ENCODE measurements at places on chromosomes 2 and 18.

GRCh38 chr2:151091583-151091982 is 170.1 kb downstream of the RBM43 start:
- no peak for DNase-seq

DNA sequence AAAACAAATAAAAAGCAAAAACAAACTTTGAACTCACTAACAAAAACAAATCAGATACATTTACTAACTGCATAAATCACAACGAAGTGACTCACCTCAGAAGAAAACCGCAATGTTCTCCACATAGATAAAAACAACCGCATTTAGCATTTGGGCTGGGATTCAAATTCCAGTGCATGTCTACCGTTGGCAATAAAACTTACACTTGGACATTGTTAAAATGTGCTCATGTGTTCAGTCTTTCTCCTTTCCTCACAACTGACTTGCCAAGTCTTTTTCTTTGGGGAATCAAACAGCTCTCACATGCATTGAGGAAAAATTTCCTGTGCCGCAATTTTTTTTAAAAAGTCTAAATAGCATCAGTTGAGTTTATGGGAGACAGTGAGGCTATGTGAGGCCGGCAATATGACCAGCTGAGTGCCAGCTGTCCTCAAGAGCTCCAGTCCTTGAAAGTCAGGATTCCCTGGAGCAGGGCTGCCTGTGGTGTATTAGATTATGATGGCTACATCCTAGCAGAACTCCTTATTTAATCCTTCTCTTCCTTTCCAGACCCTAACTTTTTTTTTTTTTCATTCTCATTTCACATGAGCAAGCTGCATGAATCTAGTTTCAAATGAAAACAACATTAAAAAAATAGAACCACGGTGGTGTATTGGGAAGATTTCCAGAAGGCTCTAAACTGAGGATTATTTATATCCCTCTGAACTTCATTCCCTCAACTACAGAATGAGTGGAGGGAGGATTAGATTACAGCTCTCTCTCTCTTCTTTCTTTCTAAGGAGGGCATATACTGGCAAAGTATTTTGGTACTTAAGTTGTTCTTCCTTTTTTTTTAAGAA is 70.2 kb upstream of the MEIS1 start:
- DNase-seq: no peak

GRCh38 chr2:235740821-235741220 is 247.0 kb downstream of the AGAP1 start:
- DNase-seq: no peak

DNA sequence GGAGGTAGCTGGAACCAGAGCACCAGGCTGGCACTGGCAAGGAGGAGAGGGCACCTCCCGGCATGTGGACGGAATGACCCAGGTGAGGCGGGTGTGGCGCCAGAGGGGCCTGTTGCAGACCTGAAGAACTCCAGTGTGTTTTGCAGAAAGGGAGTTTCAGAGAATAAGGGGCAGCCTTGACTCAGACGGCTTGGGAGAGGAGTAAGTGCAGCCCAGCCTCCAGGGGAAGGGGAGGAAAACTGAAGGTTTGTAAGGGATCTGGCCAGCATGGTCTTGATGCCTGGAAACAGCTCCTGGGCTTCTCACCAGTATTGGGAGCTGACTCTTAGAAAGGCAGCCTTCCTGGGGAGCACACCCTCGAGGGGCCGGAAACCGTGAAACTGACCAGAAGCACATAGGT is 101.1 kb downstream of the AGAP1 start:
- DNase-seq: no peak

GRCh38 chr2:200466425-200467418 is 43.1 kb downstream of the KCTD18 start:
- DNase-seq: no peak

DNA sequence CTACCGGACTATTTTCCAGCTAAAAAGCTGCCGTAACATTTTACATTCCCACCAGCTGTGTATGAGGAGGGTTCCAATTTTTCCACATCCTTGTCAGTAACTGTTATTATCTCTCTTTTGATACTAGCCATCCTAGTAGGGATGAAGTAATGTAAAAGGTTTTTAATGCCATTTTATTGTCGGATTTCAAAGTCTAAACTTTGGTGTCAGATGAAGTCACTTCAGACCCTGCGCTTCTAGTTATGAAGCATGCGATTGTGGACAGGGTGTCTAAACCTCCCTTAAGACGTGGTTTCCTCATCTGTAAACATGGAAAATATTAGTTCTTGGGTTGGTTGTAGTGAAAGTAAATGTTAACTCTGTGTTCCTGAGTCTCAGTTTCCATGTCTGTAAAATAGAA is 4.7 kb downstream of the DGKD start:
- DNase-seq: no peak

GRCh38 chr2:172929644-172930043 is 146.0 kb upstream of the MAP3K20 start:
- DNase-seq: no peak

GRCh38 chr2:80378-80777 is 34.1 kb upstream of the FAM110C start:
- DNase-seq: no peak

GRCh38 chr2:121591199-121591598 is 58.1 kb downstream of the CLASP1 start:
- no peak for DNase-seq

Data from left renal pelvis (tissue), 4 donors.